CD4-positive, alpha-beta T cell treated with Interleukin-21 for 1 hour (primary cell): ENCODE measurements at places on chromosomes 1 and 21.

- no peak for DNase-seq
Observed at GRCh38 chr1:116334868-116335635, 38.0 kb upstream of the ATP1A1 start.

- no peak for DNase-seq
Observed at GRCh38 chr1:97159342-97159741, 437.8 kb downstream of the PTBP2 start.

GRCh38 chr1:90591970-90592356 is 125.1 kb downstream of the BARHL2 start:
- DNase-seq: no peak

- DNase-seq: no peak
Observed at GRCh38 chr1:31855038-31855845, 39.4 kb upstream of the SPOCD1 start.

- no peak for DNase-seq
Observed at GRCh38 chr1:223319905-223320580, 43.9 kb downstream of the SUSD4 start.

DNA sequence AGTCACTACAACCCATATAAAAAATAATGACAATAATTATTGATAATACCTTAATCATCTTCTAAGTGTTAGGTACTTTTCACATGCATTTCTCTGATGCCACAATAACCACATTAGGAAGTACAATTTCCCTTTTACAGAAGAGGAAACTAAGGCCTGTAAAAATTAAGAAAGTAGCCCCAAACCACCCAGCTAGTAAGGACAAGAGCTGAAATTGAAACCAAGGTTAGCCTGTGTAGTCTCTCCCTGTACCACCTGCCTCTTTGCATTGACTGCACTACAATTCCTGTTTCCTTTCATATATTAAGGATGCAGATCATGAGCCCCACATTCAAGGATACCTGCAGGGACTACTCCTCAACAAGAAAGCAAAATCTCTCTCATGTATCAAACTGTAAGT is 288.8 kb downstream of the GPATCH2 start:
- no peak for DNase-seq

DNA sequence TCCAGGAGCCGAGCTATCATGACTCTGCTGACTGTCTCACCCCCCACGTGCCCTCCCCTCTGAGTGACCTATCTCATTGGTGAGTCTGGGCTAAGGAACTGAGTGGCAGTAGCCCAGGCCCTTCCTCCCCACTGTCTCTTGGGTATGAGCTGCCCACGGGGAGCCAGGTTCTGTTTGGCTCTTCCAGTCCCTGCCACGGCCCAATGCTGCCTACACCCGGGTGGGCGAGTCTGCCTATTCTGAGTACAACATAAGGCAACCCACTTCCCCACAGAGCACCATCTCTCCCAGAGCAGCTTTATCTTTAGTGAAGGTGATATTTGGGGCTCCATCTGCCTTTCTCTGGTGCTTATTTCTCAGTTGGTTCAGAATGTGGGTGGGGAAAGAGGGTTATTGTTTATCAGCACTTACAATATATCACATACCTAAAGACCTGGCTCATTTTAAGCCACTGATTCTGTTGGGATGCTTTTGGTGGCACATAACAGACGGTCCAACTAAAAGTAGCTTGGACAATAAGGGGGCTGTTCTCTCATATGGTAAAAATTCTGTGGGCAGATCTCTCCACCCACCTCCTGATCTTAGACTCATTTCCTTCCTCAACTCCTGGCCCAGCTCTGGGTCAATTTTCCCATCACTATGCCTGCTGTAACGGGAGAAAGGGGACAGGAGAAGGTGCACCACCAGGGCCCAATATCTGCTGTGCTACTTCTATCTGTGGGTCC is 27.7 kb upstream of the VWA5B1 start:
- DNase-seq: no peak

- no peak for DNase-seq
Observed at GRCh38 chr1:62964141-62964540, 180.2 kb downstream of the ATG4C start.

DNA sequence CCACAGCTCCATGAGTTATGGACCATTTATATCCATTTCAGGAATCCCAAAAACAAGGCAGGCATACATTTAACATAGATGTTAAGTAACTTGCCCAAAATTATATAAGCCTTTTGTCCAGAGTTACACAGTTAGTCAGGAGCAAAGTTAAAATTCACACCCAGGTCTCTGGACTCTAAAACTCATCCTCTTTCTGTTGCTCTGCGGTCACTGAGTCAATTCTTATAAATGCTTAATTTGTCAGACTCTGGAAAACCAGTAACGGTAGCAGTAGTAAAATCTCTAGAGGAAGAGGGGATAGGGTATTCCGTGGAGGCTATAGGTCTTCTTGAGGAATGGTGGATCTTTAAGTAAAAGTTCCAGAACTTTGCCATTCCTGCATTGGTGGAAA is 223.6 kb upstream of the JUN start:
- DNase-seq: no peak

DNA sequence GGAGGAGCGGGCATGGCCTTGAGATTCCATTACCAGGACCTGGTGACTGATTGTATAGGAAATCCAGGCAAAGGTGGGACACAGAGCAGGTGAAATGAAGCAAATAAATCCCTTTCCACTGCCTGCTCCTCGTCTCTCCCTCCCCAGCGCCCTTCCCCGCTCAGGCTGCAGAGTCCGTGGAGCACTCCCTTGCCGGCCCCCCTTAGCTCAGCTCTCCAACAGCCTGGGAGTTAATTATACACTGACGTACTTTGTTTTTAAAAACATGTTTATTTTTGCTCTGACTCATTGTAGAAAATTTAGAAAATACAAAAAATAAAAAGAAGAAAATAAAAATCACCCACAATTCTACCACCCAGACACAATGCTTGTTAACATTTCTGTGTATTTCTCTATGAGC is 61.7 kb downstream of the LGR6 start:
- DNase-seq: no peak

- no peak for DNase-seq
Observed at GRCh38 chr1:234639961-234640360, 30.0 kb upstream of the IRF2BP2 start.

- DNase-seq: no peak
Observed at GRCh38 chr1:111989531-111990025, at the start of gene KCND3. KCND3 (minus strand) TSS chr1:111989668.

DNA sequence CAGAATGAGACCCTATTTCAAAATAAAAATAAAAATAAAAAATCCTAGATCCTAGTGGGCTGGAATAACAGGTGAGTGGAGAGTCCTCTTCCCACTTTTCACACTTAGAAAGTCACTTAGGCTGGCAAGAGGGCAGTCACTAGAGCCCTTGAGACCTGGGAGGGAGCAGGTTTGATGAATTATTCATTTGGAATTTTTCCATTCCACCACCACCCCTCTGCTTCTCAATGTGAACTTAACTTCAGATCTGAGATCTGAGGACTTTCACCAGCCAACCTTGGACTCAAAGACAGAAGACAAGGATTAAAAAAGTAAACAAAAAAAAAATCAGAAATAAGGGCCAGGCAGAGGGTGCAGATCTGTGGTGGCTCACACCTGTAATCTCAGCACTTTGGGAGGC is 16.5 kb downstream of the AKR7A3 start:
- no peak for DNase-seq

GRCh38 chr1:115530407-115530806 is 111.4 kb upstream of the VANGL1 start:
- no peak for DNase-seq

GRCh38 chr21:24093032-24093431 is 1514.2 kb downstream of the MRPL39 start:
- no peak for DNase-seq

GRCh38 chr1:44855742-44856141 is 12.7 kb upstream of the PTCH2 start:
- no peak for DNase-seq

- no peak for DNase-seq
Observed at GRCh38 chr21:18461743-18462142, 58.2 kb upstream of the TMPRSS15 start.

GRCh38 chr1:63732666-63733065 is 41.2 kb upstream of the ROR1 start:
- no peak for DNase-seq

GRCh38 chr1:201640624-201641023 is 101.7 kb downstream of the NAV1 start:
- no peak for DNase-seq

- no peak for DNase-seq
Observed at GRCh38 chr1:205637854-205638468, 6.2 kb upstream of the ELK4 start.

- DNase-seq: no peak
Observed at GRCh38 chr1:92843429-92844352, 11.9 kb downstream of the RPL5 start.

DNA sequence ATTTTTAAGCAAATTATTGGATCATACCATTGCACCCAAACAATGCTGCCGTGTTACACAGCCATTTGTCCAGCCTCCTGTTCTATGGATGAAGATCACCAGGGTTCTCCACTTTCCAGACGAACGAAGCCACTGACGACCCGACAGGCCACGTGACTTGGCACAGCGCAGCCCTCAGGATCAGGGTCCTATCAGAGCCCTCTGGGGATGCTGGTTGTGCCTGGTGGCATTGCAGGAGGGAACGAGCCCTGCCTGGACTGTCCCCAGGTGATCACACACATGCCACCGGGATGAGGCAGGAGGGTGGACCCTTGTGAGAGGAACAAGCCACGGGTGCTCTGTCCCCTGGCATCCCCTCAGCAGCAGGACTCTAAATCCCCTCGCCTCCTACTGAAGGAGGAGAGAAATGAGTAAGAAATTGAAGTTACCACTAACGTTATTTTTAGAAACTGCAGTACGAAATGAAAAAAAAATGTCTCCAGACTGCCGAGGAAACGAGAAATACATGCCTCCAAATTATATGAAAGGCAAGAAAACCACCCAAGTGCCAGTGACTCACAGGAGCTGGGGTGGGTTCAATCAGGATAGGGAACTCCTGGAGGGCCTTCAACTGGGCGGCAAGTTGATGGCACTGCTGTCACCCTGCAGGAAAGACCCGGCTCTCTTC is 58.7 kb upstream of the PDE9A start:
- DNase-seq: no peak

- DNase-seq: peak; percentile 13
Observed at GRCh38 chr1:27142464-27142863, 12.5 kb downstream of the SLC9A1 start.

DNA sequence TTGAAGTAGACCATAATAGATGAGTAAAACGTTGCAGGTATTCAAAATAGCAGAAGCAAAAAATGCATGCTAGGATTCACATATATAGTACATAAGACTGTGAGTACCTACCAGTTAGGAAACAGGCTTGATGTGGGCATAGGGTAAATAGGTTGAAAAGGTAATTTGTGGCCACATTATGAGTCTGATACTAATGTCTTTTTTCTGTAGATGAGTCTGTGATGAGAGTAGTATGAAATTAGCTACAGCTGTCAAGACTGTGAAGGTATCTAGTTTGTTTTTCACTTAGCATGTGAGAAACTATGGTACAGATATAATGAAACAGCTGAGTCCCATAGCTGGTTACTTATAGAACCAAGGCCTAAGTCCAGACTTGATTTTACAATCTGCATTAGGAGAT is 12.4 kb upstream of the SPATA1 start:
- DNase-seq: no peak

- peak; percentile 57 for DNase-seq
Observed at GRCh38 chr1:149917571-149918144, at the start of gene SV2A. SV2A (minus strand) TSS chr1:149917844; CDS start chr1:149913840, 4,004 bp downstream.

DNA sequence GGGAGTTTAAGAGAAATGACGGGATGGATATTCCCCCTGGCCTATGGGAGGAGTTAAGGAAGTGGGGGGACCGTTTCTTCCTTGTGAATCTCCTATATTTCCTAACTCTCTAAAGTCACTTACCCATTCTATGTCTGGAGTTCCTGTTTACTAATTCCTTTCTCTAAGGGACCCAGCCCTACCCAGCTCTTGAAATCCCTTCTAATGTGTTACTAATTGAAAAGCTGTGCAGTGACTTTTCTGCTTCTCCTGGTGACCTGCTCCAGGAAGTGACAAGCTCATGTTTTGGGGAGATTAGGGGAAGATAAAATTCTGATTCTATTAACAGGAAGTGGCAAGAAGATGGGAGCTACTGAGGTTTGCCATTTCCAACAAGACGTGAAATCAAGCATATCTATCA is 4.0 kb upstream of the SAMSN1 start:
- DNase-seq: peak; percentile 58

GRCh38 chr1:201404055-201404454 is 4.9 kb upstream of the LAD1 start:
- DNase-seq: no peak

GRCh38 chr1:244322791-244323521 is 128.8 kb downstream of the ADSS2 start:
- DNase-seq: peak; percentile 70

DNA sequence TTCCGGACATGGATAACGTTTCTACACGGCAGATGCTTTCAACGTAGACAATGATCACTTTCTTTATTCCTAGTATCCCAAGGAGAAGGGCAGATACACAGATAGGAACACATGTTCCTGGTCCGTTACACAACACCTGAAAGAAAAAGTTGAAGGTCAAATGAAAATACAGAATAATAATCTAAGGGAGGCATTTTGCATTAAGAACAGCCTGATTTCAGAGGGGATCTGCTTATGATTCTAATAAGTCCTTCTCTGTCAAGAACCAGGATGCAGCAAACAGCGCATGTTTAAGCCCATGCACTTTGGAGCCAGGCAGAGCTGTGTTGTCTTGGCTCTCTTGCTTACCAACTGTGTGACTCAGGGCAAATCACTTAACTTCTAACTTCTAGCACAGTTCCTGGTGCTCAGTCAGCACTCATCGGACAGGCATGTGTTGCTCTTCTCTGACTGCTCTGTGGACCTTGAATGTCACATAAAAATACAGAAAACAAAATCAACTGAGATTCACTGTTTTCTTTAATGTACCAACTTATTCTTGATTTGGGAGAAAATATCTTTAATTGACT is 56.3 kb upstream of the CNN3 start:
- no peak for DNase-seq

- no peak for DNase-seq
Observed at GRCh38 chr21:27480841-27481261, 514.0 kb upstream of the ADAMTS5 start.

DNA sequence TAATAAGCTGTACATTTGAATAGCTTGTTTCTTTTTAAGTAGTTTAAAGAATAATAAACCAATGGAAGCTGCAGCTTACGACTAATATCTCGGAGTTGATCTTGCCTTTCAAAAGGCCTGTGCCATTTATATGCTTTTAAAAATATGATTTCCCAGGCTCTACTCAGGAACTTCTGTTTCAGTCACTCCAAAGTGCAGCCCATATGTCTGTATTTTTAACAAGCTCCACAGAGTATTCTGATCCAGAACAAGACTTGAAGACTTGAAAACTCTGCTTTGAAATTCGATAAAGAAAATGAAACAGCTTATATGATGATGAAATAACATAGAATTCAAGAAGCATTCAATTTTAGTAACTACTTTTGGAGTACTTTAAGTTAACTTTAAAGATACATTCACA is 79.1 kb upstream of the PLPPR4 start:
- no peak for DNase-seq

- no peak for DNase-seq
Observed at GRCh38 chr21:33089395-33090119, 19.6 kb downstream of the OLIG1 start.
